ENCODE measurements at places on chromosomes 7 and 10.

DNA sequence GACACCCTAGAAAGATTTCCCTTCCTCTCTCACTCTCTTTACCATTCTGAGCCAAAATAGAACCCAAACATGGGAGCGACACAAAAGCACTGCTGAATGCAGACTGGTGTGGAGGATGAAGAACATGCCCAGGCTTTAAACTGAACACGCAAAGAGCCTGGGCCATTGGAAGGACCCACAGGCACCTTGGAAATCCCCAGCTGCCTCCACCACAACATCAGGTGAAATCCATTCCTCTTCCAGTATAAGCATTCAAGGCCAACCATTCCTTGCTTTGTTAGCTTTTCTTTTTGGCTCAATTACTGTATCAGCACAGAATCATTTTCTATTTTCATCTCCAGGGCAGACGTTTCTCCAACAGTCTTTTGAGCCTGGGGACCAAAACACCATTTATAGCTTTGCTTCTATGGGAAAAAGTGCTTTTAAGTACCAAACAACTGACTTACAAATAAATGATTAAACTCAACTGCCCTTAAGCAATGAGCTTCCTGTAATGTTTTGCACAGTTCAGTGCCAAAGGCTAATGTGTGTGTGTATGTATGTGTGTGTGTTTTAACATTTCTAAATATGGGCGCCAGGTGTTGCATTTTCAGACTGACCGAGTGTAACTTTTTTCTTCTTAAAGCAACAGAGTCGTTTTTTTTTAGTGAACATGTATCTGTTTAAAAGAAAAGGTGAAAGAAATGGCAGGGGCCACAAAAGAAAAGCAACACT, 16.2 kb upstream of the BLNK start:
- no peak overlapping the region for H3K4me3 ChIP-seq
- H3K27ac ChIP-seq, result no peak overlapping the region
- H3K36me3 ChIP-seq, result no peaks in the 10 kb centered on the region

GRCh38 chr10:48759113-48759901, 74.6 kb downstream of the WDFY4 start:
- no peaks in the 10 kb centered on the region for H3K27me3 ChIP-seq
- no peak overlapping the region for H3K4me3 ChIP-seq
- H3K4me1 ChIP-seq, result no peaks in the 10 kb centered on the region
- H3K27ac ChIP-seq, result no peak overlapping the region

DNA sequence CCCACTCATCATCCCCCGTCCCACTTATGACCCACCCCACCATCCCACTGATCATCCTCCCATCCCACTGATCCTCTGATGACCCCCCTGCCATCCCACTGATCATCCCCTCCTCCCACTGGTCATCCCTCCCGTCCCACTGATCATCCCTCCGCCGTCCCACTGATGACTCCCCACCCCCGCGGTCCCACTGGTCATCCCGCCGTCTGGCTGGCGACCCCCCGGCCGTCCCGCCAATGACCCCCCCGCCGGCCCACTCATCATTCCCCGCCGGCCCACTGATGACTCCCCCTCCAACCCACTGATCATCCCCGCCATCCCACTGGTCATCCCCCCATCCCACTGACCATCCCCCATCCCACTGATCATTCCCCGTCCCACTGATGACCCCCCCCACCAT, 161.1 kb downstream of the GRM8 start:
- H3K27ac ChIP-seq, result no peak overlapping the region
- H3K36me3 ChIP-seq, result no peaks in the 10 kb centered on the region
- H3K4me3 ChIP-seq, result no peak overlapping the region
- no peaks in the 10 kb centered on the region for H3K27me3 ChIP-seq
- no peak for DNase-seq

DNA sequence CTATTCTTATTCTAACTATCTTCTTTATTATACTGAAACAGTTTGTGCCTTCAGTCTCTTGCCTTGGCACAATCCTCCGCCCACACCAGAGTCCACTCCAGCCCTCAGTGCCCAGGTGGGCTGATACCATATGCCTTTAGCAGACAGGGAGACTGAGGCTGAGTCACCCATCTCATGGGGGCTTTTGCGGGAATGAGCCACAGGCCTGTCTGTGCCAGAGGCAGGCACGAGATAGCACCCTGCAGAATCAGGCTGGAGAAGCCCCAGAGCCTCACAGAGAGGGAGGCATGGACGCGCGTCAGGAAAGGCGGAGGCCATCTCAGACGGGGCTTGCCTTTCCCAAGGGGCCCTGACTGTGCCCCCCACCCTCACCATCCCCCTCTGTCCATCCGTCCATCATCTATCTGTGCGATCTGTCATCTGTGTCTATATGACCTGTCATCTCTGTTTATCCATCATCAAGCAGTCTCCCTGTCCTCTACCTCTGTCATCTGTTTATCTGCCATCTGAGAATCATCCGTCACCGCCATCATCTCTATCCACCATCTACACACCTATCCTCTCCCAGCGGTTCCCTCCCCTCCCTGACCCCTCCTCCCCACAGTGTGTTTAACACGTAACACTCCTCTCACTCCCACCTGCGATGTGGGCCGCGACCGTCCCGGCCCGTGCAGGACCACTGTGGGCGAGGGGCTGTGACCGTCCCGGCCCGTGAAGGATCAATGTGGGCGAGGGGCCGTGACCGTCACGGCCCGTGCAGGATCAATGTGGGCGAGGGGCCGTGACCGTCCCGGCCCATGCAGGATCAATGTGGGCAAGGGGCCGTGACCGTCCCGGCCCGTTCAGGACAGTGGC, 7.3 kb upstream of the ADAP1 start:
- no peak overlapping the region for H3K27ac ChIP-seq
- H3K36me3 ChIP-seq, result no peaks in the 10 kb centered on the region
- no peaks in the 10 kb centered on the region for H3K27me3 ChIP-seq
- H3K4me1 ChIP-seq, result no peaks in the 10 kb centered on the region
- no peak for DNase-seq

DNA sequence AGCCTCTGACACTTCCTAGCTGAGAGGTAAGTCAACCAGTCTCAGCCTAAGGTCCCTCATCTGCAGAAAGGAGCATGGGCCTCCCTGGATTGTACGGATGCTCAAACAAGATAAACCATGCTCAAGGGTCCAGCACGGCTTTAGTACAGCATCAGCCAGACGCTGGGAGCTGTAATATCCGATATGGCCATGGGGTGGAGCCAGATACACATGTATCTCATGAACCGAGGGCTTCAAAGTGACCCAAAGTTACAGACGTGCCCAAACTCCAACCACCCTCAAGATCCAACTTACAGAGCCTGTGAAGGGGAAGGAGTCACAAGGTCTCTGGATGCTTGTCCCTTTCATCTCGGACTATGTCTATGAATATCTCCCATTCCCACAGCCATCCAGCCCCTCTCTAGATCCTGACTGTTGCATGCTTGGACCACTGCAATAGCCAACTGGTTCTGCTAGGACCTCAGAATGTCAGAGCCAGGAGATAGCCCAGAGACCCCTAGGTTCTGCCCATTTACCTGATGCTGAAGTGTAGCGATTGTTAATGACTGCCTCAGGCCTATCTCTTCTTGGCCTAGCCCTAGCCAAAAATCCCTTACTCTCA, 142.4 kb downstream of the SH3PXD2A start:
- H3K4me3 ChIP-seq, result no peak overlapping the region
- no peaks in the 10 kb centered on the region for H3K27me3 ChIP-seq
- peaks cover 18% of the 10 kb centered on the region for H3K4me1 ChIP-seq

DNA sequence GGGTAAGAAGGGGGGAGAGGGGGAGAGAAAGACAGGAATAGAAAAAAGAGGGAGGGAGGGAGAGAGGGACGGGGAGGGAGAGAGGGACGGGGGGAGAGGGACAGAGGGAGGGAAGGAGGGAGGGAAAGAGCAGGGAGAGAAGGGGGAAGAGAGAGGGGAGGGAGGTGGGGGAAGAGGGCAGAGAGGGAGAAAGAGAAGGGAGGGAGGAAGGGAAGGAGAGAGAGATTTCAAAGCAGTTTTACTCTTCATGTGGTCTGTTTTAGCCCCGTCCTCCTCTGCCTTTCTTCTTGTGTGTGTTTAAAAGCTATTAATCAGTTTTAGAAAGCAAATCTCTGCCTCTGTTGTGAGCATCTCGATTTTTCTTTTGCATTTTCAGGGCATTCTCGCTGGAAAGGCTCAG, 237.0 kb downstream of the WDR37 start:
- no peak for DNase-seq
- H3K27ac ChIP-seq, result no peak overlapping the region
- H3K4me1 ChIP-seq, result no peaks in the 10 kb centered on the region

DNA sequence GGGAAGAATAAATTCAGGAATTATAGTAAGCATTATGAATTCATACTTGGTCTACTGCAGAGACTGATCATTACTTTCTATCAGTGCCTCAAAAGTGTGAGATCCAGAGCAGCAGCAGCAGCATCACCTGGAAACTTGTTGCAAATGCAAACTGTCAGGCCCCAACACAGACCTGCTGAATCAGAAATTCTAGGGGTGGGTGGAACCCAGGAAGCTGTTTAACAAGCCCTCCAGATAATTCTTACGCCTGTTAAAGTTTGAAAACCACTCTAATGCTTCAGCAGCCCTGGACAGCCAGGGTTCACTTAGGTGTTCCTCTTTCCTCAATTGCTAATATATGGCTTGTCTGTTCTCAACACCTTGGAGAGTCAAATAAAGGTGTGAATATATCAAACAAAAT, 19.5 kb downstream of the CACUL1 start:
- H3K27ac ChIP-seq, result no peak overlapping the region
- H3K4me3 ChIP-seq, result no peak overlapping the region
- no peaks in the 10 kb centered on the region for H3K36me3 ChIP-seq
- no peak for DNase-seq
- no peaks in the 10 kb centered on the region for H3K4me1 ChIP-seq

Measured in SJCRH30 (cell line).